ENCODE measurements at places on chromosomes 4 and X. TPM values are rescaled to one million over a fixed set of nuclear protein-coding genes. Genes with fewer than 3 reads are reported as not detected.
A peak's percentile ranks its signal among the peaks of the same experiment; 100 is the strongest.

GRCh38 chr4:53840643-53841042, 223.8 kb downstream of the CHIC2 start:
- no peak for DNase-seq

- DNase-seq: no peak
Observed at GRCh38 chrX:130170752-130171445, 863 bp upstream of the RAB33A start.

- DNase-seq: no peak
Observed at GRCh38 chr4:48333587-48333986, 7.7 kb upstream of the SLAIN2 start.

GRCh38 chr4:48290146-48290772, 20.6 kb upstream of the TEC start:
- no peak for DNase-seq

The HHIP gene
- total RNA-seq: 7.8 TPM

DNA sequence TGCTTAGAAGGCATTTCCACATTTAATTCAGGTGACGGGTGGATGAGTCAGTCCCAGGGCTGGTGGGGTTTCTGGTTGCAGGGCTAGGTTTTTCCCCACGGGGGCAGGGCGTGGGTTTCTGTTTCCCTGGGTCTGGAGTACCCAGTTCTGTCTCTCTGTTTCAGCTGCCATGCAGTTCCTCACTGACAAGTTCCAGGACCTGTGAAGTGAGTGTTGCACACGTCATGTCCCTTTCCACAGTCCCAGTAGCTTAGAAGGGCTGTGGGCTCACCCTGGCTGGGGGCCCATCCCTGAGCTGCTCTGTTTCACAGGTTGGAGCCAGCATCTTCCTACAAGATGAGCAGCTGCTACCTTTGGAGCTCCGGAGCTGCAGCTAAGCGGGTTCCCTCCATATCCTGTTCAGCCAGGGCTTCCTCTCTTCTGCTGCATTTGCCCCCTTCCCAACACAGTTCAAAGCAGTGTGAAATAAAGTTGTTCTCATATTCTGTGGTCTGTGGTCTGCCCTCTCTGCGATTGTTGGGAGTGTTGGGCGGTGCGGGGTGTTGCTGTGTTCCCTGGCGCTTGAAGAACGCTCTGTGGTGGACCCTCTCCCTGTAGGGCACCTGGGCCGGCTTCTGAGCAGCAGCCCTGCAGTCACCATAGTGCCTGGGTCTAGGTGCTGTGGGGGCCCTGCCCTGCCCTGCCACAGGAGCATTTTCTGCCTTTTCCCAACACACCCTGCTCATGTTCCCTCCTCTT, 3.9 kb downstream of the LOC101059915 start:
- DNase-seq: no peak

DNA sequence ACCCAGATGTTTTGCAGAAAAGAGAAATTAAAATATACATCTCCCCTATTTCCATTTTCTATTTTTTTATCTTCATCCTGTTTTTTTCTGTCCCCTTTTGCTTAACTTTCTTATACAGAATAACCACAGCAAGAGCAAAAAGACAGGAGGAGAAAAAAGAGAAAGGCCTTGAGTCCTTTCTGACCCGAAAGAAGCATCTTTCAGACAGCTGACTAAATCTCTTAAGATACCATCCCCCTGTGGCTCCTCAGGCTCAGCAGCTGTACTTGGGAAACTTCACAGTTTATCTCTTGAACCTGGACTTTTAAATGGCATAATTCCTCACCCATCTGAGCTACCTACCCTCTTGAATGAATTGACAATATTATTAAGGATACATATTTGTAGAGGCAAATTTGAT, 100.2 kb downstream of the FIP1L1 start:
- no peak for DNase-seq

GRCh38 chr4:169745291-169745690, 12.5 kb downstream of the HPF1 start:
- DNase-seq: no peak

GRCh38 chr4:71445811-71446210, 107.0 kb downstream of the SLC4A4 start:
- DNase-seq: no peak

GRCh38 chr4:19971829-19972228, 279.9 kb upstream of the SLIT2 start:
- DNase-seq: no peak

GRCh38 chrX:119685225-119686066, 7.5 kb downstream of the SEPTIN6 start:
- DNase-seq: peak; percentile 65

DNA sequence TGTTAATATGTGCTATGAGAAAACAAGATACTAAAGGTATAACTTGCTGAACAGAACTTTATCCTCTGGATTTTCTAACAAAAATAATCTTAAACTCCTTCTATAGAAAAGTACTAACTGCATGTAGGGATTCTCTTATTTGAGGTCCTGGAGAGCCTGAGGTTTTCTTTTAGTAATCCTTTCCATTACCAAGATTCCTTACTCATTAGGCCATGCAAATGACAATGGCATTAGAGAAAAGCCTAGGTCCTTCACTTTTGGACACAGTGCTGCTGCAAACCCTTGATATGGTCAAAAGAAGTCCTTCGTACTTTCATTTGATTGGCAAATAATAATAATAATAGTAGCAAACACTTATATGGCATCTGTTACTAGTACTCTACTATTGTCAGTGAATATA, 3.2 kb downstream of the MMRN1 start:
- DNase-seq: no peak

The PLXNA3 gene
- 73.0 TPM for total RNA-seq

DNA sequence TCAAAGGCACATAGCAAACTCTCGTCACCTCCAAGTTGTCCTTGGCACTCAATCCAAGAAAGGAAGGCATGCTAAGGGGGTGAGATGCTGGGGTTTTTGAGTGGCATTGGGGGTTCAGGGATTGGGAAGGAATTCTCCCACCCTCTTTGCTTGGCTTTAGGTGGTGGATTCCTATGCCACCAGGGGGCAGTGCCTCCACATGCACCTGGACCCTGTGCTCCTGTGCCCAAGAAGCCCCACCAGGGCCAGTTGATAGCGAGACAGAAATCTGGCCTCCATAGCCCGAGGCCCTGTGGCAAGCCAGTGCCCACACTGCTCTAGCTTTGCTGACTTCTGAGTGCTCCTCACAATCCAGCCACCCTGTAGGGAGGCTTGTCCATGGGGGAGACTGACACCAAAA, 2.0 kb upstream of the FATE1 start:
- DNase-seq: no peak

The PDZD4 gene
- 36.6 TPM for total RNA-seq

The REPS2 gene
- 5.9 TPM for total RNA-seq

DNA sequence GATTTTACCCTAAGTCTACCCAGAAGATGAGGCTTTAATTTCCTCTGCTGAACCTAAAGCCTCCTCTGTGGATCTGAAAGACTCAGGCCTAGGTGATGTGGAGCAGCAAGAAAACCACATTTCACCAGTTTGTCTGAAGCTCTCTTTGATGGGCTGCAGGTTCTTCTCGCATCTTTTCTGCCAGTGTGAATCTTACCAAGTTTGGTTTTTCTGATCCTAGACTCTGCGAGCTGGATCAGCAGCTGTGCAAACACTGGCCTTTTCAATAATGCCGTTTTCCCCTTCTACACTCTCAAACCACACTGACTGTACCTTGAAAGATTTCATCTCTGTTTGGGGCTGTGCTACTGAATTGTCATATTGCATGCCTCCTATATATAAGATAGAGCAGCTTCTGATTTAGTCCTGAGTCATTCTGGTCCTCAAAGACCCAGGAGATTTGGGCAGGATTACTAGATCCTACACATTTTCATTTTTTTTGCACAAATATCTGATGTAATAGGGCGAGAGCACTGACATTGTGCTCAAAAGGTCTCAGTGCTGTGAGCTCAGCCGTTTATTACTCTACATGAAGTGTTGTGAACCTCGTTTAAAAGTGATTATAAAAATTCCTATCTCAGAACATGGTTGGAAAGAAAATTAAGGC, 133.6 kb upstream of the FAM9C start:
- DNase-seq: no peak

DNA sequence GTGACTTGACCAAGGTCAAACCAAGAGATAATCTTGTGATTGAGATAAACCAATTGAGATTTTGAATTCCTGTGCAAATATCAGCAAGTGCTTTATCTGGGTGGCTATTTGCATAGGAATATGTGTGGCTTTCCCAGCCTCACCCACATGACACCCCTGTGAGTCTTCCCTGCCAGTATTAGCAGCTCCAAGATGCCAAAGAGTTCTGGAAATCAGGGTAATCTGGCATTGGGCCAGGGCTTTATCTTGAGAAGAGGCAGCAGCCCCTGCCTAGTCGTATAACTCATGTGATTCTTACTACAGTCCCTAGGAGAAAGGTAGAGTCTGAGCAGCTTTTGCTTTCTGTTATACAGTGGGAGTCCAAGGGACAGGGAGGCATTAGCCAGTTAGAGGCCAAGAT, 87.7 kb downstream of the RLIM start:
- DNase-seq: no peak

- DNase-seq: no peak
Observed at GRCh38 chr4:150782311-150782710, 200.4 kb downstream of the MAB21L2 start.

- DNase-seq: no peak
Observed at GRCh38 chr4:138444260-138444659, 202.1 kb upstream of the SLC7A11 start.

DNA sequence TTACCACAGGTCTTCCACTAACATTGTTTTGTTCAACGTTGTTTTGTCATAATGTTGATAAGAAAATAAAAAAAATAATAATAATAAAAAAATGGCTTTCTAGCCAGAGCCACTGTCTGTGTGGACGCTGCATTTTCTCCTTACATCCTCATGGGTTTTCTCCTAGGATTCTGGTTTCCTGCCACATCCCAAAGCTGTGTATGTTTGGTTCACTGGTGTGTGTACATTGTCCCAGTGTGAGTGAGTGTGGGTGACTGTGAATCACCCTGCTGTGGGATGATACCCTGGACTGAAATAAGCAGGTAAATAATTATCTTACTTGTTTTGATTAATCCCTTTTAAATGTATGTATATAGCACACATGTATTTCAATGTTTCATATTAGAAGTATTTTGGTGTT, 2154.4 kb upstream of the AGA start:
- no peak for DNase-seq

DNA sequence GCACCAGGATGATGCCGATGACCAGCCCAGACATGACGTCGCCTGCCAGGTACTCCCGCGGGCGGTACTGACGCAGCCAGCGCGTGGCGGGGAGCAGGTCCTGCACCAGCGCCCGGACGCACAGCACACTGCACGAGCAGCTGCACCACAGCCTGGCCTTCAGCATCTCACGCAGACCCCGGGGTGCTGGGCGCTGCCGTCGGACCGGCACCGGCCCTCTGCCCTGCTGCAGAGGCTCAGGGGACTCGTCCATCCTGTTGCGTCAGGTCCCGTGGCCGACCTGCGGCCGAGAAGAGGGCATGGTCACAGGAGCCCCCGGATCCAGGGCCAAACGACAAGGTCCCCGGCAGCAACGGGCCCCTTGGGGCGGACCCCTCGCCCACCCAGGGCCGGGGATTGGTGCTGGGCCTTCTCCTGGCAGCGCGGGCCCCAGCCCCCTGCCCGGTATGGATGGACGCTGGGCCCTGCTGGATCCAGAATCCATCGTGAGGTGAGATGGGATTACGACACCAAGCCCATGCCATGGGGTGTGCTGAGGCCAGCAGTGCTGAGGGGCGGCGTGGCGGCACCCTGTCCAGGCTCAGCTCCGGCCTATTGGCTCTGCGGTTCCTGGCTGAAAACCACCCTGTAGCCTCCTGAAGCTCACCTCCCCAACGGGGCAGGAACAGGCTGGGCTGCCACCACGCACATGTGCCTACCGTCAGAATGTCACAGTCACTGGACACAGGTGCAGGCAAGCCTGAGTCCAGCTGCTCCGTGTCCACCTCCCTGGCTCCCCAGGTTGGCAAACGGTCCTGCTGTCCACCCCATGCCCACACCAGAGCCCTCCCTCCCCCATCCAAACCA, 1.5 kb downstream of the SLC26A1 start:
- DNase-seq: no peak

DNA sequence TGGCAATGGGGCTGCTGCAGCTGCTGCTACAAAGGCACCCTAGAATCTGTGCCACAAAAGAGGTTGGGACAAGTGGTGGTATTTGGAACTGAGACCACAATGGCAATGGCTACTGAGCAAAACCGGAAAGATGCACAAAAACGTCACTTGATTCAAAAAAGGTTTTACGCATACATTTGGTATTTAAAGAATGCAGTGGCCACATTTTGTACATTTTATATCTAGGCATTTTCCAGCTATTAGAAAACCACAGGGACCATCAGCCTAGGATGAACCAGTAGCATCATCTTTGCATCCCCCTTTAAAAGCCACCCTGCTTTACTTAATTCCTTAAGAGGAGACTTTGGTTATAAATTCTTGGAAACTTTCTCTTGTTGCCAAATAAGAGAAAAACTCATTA, 104.8 kb upstream of the CXCL13 start:
- DNase-seq: no peak

DNA sequence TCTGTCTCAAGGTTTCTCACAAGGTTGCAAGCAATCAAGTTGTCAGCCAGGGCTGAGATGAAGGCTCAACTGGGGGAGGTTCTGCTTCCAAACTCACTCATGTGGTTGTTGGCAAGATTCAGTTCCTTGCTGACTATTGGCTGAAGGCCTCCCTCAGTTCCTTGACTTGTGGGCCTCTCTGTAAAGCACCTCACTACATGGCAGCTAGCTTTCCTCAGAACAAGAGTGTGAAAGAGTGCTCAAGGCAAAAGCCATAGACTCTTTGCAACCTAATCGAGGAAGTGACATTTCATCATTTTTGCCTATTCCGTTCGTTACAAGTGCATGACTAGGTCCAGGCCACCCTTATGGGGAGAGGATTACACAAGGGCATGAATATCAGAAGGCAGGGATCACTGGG, 52.0 kb downstream of the CXorf58 start:
- DNase-seq: no peak

DNA sequence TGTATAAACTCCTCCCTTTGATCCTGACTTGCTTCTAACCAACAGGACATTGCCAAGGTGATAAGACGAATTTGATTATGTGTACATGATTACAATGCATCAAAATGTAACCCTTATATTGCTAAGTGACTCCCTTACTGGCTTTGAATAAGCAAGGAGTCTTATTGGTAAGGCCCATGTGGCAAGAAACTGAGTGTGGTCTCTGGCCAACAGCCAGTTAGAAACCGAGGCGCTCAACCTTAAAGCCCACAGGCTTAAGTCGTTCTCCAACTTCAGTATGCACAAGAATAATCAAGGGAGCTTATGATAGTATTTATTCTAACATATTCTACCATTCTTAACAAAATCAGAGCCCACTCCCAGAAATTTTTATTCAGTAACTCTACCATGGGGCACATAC, 374.2 kb upstream of the F9 start:
- no peak for DNase-seq

DNA sequence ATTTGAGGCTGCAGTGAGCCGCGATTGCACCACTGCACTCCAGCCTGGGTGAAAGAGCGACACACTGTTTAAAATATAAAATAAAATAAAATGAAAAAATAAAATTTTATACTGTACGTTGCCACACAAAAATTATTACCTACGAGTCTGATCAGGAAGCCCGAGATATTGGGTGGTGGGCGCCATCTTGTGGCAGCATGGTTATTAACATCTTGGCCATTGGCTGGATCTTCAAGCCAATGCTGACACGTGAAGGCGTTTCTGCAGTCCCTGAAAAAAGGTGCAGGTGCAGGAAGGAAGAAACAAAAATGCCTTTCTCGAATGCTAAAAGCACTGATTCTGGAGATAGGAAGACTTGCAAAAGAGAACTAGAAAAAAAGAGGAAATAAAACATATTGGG, 4.9 kb upstream of the TLR8 start:
- DNase-seq: peak; percentile 83

- DNase-seq: no peak
Observed at GRCh38 chrX:13719192-13719856, 15.1 kb downstream of the TRAPPC2 start.

GRCh38 chr4:17058916-17059741, 160.7 kb upstream of the LDB2 start:
- peak; percentile 63 for DNase-seq

The FANCB gene
- total RNA-seq: 6.8 TPM

The OGT gene
- 218 TPM for total RNA-seq

All from sciatic nerve (tissue), 2 donors.